ENCODE measurements at places on chromosomes 3 and 15.

DNA sequence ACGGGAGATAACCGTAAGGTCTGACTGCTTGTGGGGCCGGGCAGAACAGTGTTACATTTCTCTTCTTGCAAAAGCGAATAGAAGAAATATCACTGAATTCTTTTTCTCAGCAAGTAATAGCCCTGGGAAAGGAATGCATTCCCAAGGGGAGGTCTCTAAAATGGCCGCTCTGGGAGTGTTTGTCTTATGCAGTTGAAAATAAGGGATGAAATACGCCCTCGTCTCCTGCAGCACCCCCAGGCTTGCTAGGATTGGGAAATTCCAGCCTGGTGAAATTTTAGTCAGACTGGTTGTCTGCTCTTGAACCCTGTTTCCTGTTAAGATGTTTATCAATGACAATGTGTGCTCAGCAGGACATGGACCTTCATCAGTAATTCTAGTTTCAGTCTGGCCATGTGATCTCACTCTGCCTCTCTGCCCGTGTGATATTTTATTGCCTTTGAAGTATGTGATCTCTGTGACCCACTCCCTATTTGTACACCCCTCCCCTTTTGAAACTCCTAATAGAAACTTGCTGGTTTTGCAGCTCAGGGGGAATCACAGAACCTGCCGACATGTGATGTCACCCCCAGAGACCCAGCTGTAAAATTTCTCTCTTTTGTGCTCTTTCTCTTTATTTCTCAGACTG lies 715.6 kb downstream of the ROBO1 start:
- H3K4me1 ChIP-seq = no peaks in the 10 kb centered on the region
- no peak overlapping the region for H3K4me3 ChIP-seq
- H3K27me3 ChIP-seq = no peaks in the 10 kb centered on the region
- no peak overlapping the region for H3K27ac ChIP-seq
- H3K36me3 ChIP-seq = no peaks in the 10 kb centered on the region

- no peak for DNase-seq
- peak overlapping the region; percentile 81 for H3K27ac ChIP-seq
- peaks cover 20% of the 10 kb centered on the region for H3K4me1 ChIP-seq
- H3K4me3 ChIP-seq = peak overlapping the region; percentile 94
- H3K36me3 ChIP-seq = no peaks in the 10 kb centered on the region
- H3K27me3 ChIP-seq = no peaks in the 10 kb centered on the region
Measured at GRCh38 chr15:62059816-62060112, 483 bp downstream of the VPS13C start.

- no peaks in the 10 kb centered on the region for H3K36me3 ChIP-seq
- DNase-seq = no peak
- no peak overlapping the region for H3K4me3 ChIP-seq
- no peaks in the 10 kb centered on the region for H3K4me1 ChIP-seq
Measured at GRCh38 chr3:157626817-157627216, 123.6 kb upstream of the VEPH1 start.

GRCh38 chr3:183895296-183895695 lies 10.6 kb upstream of the PARL start:
- no peaks in the 10 kb centered on the region for H3K27me3 ChIP-seq
- no peaks in the 10 kb centered on the region for H3K36me3 ChIP-seq
- no peak overlapping the region for H3K4me3 ChIP-seq
- H3K4me1 ChIP-seq = no peaks in the 10 kb centered on the region

DNA sequence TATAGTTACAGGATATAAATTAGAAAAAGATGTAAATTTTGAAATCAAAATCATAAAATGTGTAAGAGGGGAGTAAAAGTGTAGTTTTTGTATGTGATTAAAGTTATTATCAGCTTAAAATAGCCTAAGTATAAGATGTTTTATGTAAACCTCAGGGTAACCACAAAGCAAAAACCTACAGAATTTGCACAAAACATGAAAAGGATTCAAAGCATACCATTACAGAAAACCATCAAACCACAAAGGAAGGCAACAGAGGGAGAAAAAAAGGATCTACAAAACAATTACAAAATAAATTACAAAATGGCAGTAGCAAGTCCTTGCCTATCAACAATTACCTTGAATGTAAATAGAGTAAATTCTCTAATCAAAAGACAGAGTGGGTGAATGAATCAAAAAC lies 36.7 kb upstream of the MYLK start:
- no peak overlapping the region for H3K27ac ChIP-seq
- no peaks in the 10 kb centered on the region for H3K36me3 ChIP-seq
- no peak for DNase-seq
- H3K4me1 ChIP-seq = no peaks in the 10 kb centered on the region
- H3K4me3 ChIP-seq = no peak overlapping the region
- H3K27me3 ChIP-seq = no peaks in the 10 kb centered on the region

- peak within 1 kb of the TSS; percentile 17 for H3K4me3 ChIP-seq
- H3K36me3 ChIP-seq = no peaks in the 10 kb centered on the region
- no peak for DNase-seq
- no peaks in the 10 kb centered on the region for H3K4me1 ChIP-seq
Measured at GRCh38 chr3:185152410-185153170, at the start of gene C3orf70. C3orf70 (minus strand) TSS chr3:185153060; CDS start chr3:185152823, 237 bp downstream.

DNA sequence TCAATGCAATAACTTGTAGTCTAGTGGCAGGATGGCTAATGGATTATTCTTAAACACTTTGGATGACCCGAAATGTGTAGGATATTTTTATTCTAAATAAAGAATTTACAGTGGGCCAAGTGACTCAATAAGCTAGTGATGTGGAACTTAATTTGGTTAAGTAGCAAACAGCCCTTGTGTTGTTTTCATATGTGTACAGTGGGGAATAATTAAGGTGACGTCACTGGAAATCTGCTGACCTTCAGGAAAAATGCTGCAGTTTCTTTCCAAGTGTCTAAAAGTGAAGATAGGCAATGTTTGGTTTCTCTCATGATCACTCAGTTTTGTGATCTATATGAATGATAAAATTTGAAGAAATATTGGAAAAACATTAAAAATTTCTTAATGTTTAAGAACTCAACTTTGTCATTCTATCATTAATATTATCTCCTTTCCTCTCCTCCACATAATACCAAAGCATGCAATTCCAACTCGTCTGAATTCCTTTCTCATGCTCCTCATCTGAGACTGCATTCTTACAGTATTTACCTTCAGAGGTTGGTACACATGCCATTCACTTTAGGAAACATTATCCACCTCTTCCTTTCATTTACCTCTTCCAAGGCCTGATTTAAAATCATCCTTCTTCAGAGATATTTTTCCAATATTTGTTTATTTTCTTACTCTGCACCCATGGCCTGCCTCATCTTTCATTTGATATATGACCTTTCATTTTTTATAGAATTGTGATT lies 414.6 kb upstream of the ARPP21 start:
- H3K36me3 ChIP-seq = no peaks in the 10 kb centered on the region
- H3K27ac ChIP-seq = no peak overlapping the region
- no peak overlapping the region for H3K4me3 ChIP-seq
- no peaks in the 10 kb centered on the region for H3K4me1 ChIP-seq

DNA sequence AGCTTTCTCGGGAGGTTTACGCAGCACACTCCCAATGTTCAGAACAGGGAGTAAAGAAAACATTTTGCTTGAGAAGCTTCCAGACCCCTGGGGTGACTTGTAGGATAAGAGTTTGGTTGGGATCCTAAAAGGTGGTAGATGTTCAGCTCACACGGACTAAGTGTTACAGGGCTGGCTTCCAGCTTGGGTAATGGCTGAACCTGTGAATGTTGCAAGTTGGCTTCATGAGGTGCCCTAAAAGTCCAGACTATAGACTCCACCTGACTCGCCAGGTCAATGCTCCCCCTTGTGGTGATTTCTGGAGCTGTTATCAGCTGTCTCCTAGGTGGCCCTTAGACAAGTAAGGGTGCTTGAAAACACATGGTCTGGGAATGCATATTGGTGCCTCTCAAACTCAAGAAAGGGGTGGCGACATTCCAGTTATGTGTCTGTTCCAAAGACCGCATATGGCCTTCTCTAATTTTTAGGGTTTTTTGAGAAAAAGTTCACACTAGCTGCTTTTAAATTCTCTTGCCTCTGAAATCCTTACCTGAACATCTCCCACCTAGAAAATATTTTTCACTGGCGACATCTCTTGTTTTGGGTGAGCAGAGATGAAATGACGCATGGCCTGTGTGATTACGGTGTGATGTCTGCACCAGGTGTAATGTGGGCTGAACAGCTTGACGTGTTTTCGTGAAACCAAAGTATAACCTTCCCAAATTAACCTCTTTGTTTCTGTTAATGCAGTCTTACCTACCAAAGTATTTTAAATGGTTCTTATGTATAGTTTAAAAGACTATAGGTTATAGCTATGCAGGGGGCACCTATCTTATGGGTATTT lies 175.7 kb upstream of the KBTBD8 start:
- no peak overlapping the region for H3K27ac ChIP-seq
- no peaks in the 10 kb centered on the region for H3K36me3 ChIP-seq
- H3K4me1 ChIP-seq = no peaks in the 10 kb centered on the region
- DNase-seq = peak; percentile 27
- no peak overlapping the region for H3K4me3 ChIP-seq

DNA sequence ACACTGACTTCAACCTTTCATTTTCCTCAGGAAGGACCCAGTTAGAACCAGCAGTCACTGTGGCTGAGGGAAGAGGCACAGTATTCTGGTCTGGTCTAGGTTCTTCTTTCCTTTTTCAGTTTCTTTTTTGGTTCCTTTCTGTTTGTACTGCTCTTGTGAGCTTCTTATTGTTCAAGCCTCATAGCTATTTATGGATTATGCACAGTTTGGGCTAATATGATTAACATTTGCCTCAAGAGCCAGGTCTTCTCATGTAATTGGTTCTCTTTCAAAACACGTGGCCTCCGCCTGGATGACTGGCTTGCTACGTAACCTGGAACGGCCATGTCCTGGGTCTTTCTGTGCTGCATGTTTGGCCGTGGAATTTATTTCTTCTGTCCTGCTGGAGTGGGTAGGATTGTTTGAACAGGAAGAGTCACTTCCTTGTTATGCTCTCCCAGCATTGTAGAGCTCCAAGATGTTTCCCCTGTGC lies 43.3 kb downstream of the RBMS3 start:
- no peak overlapping the region for H3K4me3 ChIP-seq
- no peaks in the 10 kb centered on the region for H3K4me1 ChIP-seq
- H3K27ac ChIP-seq = no peak overlapping the region
- no peaks in the 10 kb centered on the region for H3K27me3 ChIP-seq
- DNase-seq = no peak

DNA sequence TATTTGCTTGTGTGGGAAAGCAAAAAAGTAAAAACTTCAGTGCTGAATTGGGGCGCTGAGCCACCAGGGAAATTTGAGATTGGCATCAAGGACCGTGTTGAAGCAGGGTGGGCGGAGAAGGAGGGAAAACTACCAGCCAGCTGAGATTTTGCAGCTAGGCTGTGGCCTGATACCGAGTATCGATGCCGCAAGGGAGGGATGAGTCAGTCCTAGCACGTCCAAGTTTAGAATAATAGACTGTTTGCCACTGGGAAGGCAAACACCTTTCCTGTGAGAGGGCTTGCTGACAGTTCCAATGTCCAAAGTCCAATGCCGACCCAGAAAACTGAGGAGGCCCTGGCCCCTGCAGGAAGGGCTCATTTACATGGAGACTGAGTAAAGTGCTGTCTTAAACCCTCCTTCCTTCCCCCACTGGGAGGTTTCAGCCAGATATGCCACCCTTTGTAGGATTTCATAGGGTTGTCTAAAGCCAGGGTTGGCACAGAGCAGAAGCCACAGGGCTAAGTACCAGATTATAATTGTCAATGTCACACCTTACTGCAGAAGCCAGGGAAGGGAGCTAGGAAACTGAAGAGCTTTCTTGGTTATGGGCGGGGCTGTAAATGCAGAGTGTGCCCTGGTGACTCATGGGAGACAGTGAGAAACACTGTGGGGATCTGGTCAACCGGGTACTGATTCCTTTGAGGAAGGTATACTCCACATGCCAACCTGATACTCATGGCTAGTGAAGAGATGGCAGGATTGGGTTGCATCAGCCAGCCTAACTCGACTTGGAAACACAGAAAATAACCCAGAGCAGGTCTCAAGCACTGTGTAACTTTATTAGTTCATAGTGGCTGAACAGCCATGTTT lies 28.4 kb upstream of the PIK3CB start:
- H3K27me3 ChIP-seq = no peaks in the 10 kb centered on the region
- H3K36me3 ChIP-seq = no peaks in the 10 kb centered on the region
- no peak overlapping the region for H3K27ac ChIP-seq

DNA sequence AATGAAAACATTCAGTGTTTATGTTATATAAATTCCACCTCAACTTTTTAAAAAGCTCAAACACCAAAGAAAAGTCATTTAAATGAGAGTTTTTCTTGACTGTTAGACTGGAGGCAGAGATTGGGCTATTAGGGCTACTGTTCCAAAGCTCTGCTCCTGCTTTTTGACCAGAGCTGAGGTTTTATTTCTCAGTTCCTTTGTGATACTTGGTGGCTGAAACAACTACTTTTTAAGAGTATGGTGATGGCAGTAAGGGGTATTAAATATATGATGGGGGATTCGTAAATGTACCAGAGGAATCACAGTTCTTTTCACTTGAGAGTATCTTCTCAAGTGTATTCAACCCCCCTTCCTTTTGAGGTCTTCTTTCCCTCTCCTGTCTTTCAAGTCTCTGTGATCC lies 186.1 kb upstream of the CGNL1 start:
- H3K36me3 ChIP-seq = peaks cover 15% of the 10 kb centered on the region
- H3K4me3 ChIP-seq = no peak overlapping the region
- no peak for DNase-seq
- H3K4me1 ChIP-seq = no peaks in the 10 kb centered on the region

- no peak overlapping the region for H3K4me3 ChIP-seq
- no peaks in the 10 kb centered on the region for H3K27me3 ChIP-seq
- no peak for DNase-seq
Measured at GRCh38 chr3:131107637-131108433, 81.2 kb downstream of the NEK11 start.

DNA sequence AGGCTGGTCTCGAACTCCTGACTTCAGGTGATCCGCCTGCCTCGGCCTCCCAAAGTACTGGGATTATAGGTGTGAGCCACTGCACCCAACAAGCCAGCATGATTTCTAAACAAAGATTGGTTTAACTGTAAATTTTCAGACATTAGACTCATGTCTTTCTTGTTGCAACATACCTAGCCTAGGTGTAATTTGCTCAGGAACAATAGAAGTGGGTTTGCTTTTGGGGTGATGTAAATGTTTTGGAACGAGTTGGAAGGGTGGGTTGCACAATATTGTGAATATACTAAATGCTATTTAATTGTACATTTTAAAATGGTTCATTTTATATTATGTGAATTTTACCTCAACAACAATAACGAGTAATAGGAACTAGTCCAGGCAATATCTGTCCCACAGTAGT lies 7.1 kb downstream of the CCR4 start:
- no peaks in the 10 kb centered on the region for H3K27me3 ChIP-seq
- H3K4me3 ChIP-seq = no peak overlapping the region
- H3K4me1 ChIP-seq = peaks cover 28% of the 10 kb centered on the region
- no peak overlapping the region for H3K27ac ChIP-seq
- H3K36me3 ChIP-seq = no peaks in the 10 kb centered on the region

All from naive thymus-derived CD4-positive, alpha-beta T cell (primary cell).